Activated B cell treated with CpG ODN at 0.5 μM for 24 hours (primary cell): ENCODE measurements at places on chromosomes 16 and 17. TPM values are rescaled to one million over a fixed set of nuclear protein-coding genes. Genes with fewer than 3 reads are reported as not detected.

CRAMP1 gene
- 16.9 and 22.4 TPM in 2 replicates for total RNA-seq

DNA sequence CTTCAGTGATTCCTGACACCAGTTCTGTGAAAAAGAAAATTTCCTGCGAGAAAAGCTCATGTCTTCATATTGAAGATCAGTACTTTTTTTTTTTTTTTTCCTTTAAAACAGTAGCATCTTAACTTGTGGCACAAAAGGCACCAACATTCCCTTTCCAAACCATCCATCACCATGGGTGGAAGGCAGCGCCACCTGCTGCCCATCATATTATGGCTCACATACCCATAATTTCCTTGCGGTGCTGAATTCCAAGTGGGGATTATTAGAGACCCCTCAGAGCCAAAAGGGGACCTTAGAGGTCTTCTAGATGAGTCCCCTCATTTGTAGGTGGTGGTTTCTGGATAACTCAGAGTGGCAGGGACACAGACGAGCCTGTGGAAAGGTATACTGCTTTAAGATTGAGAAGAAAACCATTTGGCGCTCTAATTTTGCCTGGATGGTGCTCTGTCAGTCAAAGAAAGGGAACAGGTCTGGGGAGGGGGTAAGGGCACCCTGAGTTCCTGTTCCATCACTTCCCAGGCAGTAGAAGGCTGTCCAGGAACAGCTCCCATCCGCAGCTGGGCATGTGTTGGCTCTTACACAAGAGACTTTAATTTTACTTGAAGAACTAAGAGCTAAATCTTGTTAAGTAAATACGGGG lies 7.9 kb upstream of the SOST start:
- no peak for DNase-seq

- DNase-seq = no peak
Measured at GRCh38 chr17:17356931-17357270, 53.7 kb downstream of the NT5M start.

- no peak for DNase-seq
Measured at GRCh38 chr16:65576631-65577030, 454.8 kb upstream of the CDH11 start.

MC1R gene
- total RNA-seq = 4.8 and 6.8 TPM in 2 replicates

DNA sequence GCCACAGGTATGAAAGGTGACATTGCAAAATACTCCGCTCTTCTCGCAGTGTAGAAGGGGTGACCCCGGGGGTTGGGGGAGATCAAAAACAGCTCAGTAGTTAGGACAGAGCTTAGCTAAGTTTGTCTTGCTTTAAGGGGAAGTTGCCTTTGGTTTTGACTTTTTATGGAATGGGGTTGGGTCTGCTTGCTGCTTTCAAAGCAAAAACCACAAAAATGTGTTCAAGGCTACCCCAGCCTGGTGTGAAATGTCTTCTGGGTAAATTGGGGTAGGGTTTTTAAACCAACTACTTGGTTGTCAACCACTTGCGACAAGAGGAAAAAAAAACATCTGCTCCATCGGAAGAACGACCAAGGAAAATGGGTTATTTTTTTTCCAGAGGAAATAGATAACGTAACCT lies 6.2 kb downstream of the FUS start:
- DNase-seq = no peak

DNA sequence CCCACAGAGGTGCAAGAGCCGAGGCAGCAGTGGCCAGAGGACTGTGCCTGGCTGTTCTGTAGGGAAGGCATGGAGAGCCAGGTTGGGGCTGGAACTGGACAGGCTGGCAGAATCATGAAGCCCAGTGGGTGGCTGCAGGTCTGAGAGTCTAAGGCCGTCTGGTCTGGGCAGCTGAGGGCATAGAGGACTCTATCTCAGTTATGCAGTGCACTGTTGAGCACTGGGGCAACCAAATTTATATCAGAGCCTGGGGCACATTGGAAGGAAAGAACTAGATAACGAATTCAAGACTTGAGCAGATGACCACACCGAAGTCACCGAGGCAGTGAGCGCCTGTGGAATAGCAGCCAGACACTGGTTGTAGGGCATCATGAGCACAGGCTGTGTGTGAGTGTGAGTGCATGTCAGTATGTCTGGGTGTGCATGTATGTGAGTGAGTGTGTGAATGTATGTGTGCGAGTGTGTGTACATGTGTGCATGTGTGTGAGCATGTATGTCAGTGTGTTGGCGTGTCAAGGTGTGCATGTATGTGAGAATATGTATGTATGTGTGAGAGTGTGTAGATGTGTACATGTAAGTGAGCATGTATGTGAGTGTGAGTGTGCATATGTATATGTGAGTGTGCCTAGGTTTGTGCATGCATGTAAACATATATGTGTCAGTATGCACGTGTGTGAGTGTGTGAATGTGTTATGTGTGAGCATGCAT lies 37.0 kb downstream of the RGS9 start:
- DNase-seq = no peak

DNA sequence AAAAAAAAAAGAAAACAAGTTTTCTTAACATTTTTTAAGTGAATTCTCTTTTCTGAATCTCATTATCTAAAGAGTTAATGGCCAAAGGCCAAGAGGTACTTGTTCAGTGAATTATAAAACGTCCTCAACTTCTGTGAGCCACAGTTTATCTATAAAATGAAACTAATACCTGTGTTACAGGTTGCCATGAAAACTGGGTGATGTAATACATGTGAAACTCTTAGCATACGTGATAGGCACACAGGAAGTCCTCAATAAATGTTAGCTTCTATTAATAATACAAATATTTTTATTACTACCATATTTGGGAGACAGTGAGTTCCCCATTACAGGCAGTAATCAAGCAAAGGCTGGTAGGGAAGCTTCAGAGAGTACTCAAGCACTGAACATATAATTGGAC lies 13.5 kb upstream of the INPP5K start:
- no peak for DNase-seq

- DNase-seq = no peak
Measured at GRCh38 chr17:79990704-79991103, 45.0 kb downstream of the TBC1D16 start.

DNA sequence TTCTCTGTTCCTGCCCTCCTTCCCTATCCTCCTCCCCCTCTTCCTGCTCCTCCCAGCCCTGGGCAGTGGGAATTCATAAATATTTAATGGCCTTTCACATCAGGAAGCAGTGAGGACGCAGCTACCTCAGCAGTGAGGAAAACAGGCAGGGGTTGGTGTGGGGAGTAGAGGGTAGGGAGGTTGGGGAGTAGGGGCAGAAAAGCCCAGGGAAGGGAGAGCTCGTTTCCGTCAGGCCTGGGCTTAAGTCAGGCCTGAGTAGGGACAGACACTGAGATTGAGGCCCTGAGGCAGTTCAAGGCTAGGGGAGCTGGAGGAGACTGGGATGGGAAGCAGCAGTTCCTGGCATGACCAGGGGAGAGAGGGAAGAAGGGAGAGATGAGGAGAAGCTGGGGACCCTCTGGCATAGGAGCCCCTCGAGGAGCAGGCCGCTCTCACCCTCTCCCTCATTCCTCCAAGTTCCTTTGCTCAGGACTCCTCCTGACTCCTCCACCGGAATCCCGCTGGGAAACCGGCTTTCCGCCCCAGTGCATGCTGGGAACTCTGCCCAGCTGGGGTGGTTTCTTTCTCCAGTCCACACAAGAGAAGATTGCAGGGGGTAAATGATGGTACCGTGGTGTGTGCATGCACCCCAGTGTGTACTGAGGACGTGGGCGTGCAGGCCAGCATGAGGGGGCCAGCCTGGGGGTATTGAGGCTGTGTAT lies 6.2 kb downstream of the SAMD14 start:
- DNase-seq = no peak

- no peak for DNase-seq
Measured at GRCh38 chr17:75482098-75482942, 25.9 kb downstream of the TMEM94 start.

TTYH2 gene
- 2.9 and 3.8 TPM in 2 replicates for total RNA-seq

- no peak for DNase-seq
Measured at GRCh38 chr16:50522324-50522723, 25.9 kb upstream of the NKD1 start.

GRCh38 chr17:57444682-57445450 lies 188.5 kb downstream of the MSI2 start:
- no peak for DNase-seq

GRCh38 chr17:3986270-3986938 lies 22.2 kb upstream of the ATP2A3 start:
- DNase-seq = no peak

C1QTNF8 gene
- total RNA-seq = not detected in 2 replicates

DNA sequence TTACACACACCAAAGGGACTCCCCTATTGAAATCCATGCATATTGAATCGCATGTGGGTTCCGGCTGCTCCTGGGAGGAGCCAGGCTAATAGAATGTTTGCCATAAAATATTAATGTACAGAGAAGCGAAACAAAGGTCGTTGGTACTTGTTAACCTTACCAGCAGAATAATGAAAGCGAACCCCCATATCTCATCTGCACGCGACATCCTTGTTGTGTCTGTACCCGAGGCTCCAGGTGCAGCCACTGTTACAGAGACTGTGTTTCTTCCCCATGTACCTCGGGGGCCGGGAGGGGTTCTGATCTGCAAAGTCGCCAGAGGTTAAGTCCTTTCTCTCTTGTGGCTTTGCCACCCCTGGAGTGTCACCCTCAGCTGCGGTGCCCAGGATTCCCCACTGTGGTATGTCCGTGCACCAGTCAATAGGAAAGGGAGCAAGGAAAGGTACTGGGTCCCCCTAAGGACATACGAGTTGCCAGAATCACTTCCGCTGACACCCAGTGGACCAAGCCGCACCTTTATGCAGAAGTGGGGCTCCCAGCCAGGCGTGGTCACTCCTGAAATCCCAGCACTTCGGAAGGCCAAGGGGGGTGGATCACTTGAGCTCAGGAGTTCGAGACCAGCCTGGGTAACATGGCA lies 2.2 kb downstream of the GAA start:
- DNase-seq = no peak

FNDC8 gene
- not detected in 2 replicates for total RNA-seq

DNA sequence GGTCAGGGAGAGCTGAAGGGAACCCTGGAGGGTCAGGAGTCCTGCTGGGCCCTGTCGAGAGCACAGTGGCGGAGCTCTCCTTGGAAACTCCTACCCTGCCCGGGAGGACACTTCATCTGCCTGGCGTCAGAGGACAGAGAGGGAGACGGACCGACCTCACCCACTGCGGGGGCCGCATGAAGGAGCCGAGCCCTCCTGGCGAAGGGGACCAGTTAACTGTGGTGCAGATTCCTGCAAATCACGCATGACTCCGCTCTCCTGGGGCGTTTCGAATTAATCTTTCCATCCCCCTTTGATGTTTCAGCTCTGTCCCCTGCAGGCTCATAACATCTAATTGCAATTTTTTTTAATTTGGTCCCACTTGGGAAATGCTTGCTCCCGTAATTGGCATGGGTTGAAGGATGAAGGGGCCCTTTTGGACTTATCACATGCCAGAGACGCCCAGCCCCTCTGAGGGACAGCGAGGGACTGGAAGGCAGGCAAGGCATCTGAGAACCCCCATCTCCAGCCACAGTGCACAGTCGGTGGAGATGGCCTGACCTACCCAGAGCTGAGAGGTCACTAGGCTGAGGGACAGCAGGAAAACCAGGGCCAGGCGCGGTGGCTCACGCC lies 26.5 kb downstream of the RPH3AL start:
- no peak for DNase-seq

GRCh38 chr17:913207-913606 lies 66.4 kb downstream of the NXN start:
- DNase-seq = no peak

ERN2 gene
- total RNA-seq = not detected in 2 replicates

DNA sequence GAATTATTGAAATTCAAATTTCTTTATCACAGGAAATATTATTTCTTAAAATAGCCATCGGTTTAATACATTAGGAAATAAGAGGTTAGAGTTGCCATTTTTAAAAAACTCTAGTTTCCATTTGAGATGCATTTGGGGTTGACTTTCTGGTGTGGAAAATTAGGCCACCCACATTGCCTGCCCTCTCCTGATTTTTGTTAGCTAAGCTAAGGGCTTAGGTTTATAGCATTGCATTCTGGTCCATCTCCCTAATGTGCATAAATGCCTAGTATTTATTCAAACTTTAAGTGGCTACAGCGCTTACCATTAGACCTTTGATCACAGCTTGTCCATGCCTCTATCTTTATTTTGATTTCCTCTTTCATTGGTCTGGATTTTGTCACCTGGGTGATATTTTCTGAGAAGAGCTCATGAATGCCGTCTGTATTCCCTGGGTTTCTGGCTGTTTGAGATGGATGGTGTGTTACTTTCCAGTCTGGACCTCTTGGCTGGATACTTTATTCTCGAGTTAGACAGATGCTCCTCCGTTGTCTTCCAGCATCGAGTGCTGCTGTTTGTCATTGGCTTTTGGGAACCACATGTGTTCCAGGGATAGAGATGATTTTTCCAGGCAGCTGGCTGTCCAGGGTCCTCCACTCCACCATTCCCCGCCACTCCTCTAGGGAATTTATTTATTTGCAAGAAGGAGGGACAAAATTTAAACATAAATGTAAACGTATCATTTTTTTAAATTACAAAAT lies 120.3 kb downstream of the KATNIP start:
- no peak for DNase-seq

DNA sequence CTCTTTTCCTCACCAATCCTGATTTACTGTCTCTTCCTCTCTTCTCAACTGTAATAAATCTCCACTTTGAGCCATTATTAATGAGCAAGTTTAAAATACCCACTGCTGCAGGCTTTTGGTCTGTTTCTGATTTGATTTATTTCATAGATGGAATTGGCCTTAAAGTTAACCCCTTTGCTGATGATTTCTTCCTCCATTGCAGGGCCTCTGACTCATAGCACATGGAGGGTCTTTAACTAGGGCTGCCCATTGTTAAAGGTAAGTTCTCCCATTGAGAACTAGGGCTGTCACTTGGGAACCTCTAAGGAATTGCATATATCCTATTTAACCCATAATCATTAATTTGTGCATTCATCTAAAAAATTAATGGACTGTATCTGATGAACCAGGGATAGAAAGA lies 221.2 kb downstream of the CA10 start:
- no peak for DNase-seq

GUCY2D gene
- not detected in 2 replicates for total RNA-seq

DNA sequence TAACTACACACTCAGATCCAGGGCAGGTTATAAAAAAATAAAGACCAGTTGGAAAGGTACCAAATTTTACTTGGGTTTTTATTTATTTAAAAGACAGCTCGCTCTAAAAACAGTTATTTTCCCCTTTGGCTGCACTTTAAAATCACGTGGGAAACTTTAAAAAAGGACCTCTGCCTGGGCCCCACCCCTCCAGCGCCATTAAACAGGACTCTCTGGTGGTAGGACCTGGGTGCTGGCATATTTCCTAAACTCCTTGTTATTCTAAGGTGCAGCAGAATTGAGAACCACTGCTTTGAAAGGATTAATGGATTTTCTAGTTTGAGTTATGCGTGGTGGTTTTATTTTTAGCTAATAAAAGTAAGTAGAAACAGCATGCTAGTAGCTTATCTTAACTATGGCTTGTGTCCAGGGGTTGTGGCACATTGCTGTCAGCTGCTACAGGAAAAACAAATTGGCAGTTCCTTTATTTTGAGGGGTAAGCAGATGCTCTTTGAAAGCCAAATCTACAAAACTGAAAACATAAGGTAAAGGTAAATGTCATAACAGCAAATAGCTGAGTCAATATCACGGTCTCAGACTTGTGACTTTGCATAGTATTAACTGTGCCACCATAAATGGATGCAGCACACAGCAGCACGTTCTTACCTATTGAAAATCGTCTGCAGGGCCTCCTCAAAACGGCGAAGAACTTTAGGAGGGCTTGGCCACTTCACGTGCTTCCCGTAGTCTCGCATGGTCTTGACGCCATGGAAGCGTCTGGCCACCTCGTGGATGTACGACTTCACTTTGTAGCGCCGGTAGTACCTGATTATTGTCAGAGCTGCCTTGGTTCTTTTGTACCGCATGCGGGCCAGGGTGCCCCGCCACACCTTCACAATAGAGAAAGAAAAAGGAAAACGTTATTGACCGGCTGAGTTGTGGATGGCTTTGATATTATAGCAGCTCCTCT lies 172.0 kb downstream of the CDK5R1 start:
- DNase-seq = no peak

- no peak for DNase-seq
Measured at GRCh38 chr17:28864991-28865849, 10.4 kb downstream of the ERAL1 start.
